ENCODE measurements at places on chromosomes 3 and 15.

DNA sequence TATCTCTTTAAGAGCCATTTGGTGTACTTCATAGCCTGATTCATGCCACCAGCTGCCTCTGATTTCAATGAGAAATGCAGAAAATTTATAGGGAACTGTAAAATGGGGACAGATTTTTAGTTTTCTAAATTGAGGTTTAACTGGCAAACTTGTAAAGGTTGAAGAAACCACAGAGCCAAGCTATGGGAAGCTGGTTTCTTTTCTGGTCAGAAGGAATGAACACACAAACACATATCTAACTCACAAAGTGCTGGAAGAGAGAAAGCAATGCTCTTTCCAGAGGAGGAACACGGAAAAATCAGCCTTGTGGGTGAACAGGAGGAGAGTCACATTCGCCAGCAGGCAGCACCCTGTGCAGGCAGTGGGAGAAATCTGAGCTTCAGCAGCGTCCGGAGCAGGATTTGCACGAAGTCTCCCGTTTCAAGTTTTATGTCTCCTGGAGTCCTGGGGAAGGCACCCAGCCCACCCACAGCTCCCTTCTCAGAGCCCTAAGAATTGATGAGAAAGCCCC, 481 bp downstream of the MASP1 start:
- no peak for DNase-seq

DNA sequence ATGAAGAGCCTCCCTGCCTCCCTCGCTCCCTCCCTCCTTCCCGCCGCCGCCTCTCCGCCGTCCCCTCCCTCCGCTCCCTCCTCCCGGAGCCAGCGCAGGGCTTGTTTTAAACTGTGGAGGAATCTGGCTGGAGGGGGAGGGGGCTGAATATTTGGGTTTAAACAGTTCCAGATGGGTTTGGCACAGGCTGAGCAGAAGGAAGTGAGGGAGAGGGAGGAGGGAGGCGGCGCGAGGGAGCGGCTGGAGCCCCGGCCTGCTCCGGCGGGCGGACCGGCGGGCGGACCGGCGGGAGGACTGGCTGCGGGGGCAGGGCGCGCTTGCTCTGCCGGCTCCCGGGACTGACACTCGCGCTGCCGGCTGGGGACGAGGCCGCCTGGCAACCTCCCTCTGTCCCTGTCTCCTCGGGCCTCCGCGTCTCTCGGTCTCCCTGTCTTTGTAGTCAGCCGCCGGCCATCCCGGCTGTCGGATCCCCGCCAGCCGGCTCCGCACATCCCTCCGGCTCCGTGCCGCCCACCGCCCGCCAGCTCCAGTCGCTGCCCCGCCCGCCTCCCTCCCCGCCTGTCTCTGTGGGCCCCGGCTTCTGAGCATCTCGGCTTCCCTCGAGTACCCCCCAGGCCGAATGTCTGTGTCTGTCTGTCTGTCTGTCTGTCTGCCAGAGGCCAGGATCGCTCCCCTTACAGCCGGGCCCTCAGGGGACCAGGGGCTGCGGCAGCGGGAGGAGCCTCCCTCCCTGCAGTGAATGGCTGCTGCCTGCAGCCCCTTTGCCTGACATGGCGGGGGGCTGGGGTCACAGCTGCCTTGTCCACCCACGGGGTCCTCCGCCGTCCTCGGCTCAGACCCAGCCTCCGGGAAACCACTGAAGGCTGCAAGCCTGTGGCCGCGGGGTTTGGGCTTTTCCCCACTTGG, 7.6 kb downstream of the EPHB3 start:
- DNase-seq = peak; percentile 65

DNA sequence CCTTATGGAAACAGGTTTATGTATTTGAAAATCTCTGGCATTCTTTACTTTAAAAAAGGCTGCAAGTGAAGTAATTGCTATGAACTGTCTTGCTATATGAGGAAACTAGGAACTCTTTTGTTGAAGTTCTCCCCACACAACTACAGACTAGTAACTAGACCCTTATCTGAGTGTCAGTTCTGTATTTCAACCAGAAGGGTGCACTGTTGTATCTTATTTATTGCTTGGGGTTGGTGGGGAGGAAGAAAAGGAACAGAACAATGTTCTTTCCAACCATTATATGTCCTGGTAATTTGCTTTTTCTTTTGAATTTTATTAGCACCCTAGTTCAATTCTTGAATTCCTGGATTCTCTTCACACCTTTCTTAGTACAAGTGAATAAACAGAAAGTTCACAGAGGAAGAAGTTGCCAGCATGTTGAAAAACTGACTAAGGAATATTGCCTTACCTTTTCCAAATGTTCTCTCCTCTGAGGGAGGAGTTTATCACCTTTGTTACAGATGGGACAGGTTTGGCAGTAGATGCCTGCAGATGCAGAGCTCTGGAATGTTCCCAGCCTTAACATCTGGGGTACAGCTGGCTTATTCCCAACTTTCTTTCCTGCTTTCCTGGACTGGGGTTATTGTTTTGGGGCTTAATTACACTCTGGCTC, 162.4 kb upstream of the CFAP20DC start:
- no peak for DNase-seq

- peak; percentile 33 for DNase-seq
Observed at GRCh38 chr3:38108649-38109579, 28.0 kb downstream of the ACAA1 start.

DNA sequence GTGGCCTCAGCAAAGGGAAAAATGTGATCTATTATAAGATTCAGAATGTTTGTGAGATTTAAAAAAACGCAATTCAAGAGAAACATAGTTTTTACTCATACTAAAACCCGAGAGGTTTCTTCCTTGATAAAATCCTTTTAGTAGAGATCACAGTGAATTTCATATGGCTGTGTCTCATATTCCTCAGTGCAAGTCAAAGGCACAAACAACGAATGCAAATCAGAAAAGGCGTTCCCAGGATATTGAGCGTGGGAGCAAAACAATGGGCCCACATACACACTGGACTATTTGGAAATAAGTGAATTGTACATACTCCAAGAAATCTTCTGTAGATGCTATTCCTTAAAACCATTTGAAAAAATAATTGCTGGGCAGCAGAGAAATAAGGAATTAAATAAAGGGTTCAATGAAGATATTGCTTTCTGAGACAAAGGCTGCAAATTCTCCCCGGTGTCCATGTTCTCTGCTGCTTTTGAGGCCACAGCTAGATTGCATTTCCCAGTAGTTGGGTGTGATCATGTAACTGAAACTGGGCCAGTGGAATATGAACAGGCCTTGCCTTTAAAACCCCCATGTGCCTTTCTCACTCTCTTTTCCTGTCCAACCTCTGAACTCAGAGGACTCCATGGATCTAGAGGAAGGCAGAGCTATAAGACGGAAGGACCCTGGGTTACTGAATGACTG, 144.6 kb upstream of the TBL1XR1 start:
- peak; percentile 33 for DNase-seq

DNA sequence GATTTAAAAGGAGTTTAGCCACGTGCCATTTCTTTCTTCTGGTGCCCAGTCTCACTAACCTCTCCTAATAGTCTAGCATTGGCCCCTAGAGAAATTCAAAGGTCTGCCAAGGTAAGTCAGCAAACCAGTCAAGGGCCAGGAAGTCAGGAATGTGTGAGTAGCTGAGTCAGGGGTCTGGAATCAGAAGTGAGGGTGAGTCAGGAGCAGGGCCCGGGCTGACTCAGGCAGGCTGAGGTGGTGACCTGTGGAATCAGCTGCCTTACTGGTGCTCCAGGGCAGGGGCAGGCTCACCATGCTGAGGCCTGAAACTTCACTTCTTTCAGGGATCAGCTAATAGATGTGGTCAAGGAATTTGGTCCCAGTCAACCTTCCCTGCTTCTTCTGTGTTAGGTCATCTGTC, 105.8 kb upstream of the MYZAP start:
- no peak for DNase-seq

DNA sequence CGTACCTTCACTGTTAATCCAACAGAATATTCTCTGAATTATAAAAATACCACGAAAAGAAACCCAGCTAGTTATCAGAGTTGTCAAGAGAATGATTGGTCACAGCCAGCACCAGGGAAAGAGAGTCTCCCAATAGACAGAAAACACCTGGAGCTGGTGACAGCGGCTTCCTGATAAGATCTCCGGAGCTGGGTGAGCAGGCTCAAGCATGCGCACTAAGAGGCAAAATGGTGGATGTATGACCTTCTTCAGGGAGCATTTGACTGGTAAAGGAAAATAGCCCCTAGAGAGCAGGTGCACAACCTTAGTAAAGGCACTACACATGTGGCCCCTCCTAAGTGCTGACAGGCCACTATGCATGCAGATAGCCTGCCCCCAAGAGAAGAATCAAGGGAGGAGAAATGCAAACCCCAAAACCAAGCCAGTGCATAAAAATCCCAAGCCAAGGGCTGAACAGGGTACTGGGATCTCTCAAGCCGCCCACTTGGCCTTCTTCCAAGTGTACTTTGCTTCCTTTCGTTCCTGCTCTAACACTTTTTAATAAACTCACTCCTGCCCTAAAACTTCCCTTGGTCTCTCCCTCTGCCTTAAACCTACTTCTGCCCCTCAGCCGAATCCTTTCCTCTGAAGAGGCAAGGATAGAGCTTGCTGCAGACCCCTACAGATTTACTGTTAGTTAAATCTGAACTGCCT, 93.2 kb downstream of the UACA start:
- DNase-seq = no peak
